Left hindlimb (tissue), 1 donor: ENCODE measurements at places on chromosomes 12 and 14.

GRCh38 chr12:7122811-7123769, 5.6 kb downstream of the RBP5 start:
- DNase-seq, result no peak

DNA sequence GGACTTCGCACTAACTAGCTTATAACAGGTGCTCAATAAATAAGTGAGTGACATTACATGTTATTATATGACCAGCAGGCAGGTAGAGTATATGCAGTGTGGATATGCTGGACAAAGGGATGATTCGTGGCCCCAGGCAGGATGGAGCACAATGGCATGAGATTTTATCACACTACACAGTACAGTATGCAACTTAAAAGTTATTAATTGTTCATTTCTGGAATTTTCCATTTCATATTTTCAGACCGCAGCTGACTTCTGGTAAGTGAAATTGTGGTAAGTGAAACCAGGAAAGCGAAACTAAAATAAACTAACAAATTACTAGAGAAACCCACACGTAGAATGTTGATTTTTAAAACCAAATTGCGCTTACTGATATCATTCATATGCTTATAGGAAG, 3.3 kb downstream of the PARP11 start:
- DNase-seq, result no peak

GRCh38 chr12:7143564-7143963, 13.4 kb downstream of the CLSTN3 start:
- DNase-seq, result no peak

GRCh38 chr14:89013098-89013504, 188.7 kb downstream of the TTC8 start:
- DNase-seq, result no peak

DNA sequence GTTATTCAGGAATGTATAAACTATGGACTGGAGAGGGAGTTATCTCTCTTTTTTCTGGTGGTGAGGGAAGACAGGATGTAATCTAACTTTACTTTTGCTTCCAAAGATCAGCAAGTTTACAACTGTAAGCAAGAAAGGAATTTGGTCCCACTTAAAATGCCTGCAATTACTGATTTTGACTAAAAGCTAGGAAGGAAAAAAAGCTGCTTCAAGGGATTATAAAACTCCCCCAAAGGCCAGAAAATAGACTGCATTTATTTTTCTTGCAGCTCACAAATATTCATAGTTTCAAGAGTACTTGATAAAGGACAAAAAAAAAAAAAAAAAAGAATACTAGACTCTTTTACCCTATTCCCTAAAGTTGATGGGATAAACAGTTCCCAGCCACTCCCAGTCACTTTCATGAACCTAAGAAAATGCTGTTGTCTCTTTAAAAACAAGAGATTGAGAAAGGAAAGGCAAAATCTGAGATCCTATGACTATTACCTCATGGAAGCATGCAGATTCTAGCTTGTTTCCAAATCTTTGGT, 128.7 kb upstream of the BMP4 start:
- DNase-seq, result no peak

- DNase-seq, result no peak
Observed at GRCh38 chr12:58765653-58766512, 154.4 kb downstream of the LRIG3 start.

- no peak for DNase-seq
Observed at GRCh38 chr12:4786795-4787194, 66.6 kb downstream of the GALNT8 start.

DNA sequence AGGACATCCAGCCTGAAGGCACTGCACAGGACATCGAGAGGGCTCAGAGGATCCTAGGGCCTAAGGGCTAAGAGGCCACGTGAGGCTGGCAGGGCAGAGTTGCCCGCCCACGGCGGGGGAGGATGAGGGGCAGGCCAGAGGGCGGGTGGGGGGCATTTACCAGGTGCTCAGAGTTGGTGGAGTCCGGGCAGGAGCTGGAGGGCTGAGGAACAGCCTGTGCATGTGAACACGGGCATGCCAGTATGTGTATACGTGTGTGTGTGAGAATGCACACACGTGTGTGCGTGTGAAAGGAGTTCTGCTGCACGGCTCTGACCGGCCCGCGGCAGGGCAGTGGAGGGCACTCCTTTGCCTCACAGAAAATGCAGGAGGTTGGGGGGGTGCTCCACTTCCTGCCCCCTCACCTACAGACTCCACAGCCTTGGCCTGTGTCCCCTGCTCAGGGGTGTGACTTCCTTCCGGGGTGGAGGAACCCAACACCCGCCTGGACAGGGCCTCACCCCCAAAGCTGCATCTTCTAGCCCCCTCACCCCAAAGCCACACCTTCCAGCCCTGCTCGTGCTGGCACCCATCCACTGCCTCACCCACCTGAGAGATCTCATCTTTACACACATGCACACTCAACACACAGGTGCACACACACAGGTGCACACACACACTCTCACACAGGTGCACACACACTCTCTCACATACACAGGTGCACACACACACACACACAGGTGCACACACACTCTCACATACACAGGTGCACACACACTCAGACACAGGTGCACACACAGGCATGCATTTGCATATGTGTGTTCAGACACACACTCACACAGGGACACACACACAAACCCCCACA, 11.8 kb upstream of the GPR132 start:
- DNase-seq, result peak; percentile 35

- no peak for DNase-seq
Observed at GRCh38 chr12:12028668-12029402, 41.9 kb upstream of the BCL2L14 start.

DNA sequence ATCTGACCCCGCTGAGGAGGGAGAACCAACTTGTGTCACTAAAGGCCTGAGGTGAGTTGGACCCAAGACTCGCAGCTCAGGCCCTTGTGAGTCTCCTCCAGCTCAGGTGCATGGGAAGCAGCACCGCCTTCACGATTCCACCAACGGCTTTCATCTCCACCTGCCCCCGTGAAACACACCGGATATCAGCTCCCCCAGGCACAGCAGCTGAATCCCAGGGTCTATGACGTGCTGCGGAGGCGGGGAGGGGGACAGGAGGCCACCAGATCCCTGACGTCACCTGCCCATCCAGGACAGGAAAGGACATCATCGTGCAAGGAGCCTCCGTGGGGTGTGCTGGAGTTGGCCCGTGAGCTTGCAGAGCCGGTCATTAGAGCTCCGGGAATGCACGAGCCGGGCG, 18.5 kb upstream of the SFSWAP start:
- DNase-seq, result no peak

GRCh38 chr12:52125476-52125900, 46.0 kb downstream of the SMIM41 start:
- DNase-seq, result no peak

DNA sequence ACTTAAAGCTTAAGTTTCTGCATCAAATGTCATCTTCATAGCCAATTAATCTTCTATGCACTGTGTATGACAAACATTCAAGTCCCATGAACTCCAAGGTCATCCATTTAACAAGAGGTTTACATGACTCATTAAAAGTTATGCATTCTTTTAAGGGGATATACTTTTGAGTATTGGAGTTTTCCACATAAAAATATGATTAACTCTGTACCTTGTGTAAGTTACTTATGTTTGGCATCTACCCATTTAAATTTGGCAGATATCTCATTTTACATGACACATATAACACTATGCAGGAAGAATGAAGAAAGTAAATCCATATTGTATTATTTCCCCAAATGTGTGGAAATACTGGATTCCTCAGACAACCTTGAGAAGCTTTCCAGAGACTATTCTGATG, 240.2 kb downstream of the PAX9 start:
- DNase-seq, result no peak

- no peak for DNase-seq
Observed at GRCh38 chr14:30193845-30194501, 266.3 kb upstream of the PRKD1 start.

DNA sequence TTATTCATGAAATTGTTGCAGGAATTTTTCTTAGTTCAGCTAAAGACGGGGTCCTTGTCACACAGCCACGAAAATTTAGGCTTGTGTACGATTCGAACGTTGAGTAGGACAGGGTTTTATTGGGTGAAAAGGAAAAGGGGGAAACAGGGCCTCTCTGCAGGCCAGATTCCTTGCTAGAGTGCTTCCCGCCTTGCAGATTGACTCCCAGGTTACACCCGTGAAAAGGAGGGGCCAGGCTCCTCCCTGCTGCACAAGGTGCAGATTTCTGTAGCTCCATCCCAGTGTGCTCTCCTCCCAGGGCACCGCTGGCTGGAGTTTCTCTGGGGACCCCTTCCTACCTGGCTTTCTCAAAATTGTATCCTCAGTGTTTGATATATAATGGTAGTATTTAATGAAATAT, 221.5 kb downstream of the ERC1 start:
- DNase-seq, result no peak

GRCh38 chr12:25914551-25914950, 43.9 kb upstream of the RASSF8 start:
- DNase-seq, result no peak

DNA sequence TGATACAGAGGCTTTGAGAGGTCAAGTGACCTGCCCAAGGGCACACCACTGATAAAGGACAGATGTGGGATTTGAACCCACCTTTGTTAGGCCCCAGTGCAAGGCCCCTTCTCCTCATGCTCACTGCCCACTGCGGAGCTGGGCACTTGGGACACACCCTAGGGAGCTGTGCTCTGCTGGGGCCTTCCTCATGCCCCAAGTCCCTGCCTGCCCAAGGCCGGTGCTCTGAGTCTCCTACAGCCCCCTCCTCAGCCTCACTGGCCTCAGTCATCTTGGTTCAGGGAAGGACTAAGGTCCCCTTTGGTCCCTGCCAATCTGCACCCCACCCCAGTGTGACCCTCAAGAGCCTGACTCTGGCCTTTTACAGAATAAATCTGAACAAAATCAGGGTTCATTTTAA, 7.9 kb upstream of the OAS3 start:
- no peak for DNase-seq

DNA sequence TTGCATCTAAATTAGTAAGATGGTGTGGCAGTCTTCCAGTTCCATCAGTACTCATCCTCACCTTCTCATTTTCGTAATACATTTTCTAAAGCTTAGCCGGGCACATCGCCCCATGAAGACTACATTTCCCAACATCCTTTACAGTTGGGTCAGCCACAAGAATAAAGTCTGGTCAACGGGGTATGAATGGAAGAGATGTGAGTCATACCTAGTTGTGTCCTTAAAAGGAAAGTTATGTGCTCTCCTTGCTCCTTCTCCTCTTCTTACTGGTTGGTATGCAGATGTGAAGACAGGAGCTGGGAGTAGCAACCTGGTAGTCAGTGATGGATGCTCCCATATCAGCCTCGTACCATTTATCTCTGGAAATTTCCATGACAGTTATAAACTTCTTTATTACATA, 35.9 kb upstream of the EGLN3 start:
- DNase-seq, result no peak

GRCh38 chr12:116818948-116819832, 62.1 kb downstream of the HRK start:
- peak; percentile 93 for DNase-seq

GRCh38 chr12:2855546-2855945, 1.3 kb downstream of the TEX52 start:
- no peak for DNase-seq

GRCh38 chr14:96705422-96706092, 91.6 kb upstream of the VRK1 start:
- no peak for DNase-seq

- DNase-seq, result no peak
Observed at GRCh38 chr14:36791402-36791801, 129.7 kb downstream of the PAX9 start.

DNA sequence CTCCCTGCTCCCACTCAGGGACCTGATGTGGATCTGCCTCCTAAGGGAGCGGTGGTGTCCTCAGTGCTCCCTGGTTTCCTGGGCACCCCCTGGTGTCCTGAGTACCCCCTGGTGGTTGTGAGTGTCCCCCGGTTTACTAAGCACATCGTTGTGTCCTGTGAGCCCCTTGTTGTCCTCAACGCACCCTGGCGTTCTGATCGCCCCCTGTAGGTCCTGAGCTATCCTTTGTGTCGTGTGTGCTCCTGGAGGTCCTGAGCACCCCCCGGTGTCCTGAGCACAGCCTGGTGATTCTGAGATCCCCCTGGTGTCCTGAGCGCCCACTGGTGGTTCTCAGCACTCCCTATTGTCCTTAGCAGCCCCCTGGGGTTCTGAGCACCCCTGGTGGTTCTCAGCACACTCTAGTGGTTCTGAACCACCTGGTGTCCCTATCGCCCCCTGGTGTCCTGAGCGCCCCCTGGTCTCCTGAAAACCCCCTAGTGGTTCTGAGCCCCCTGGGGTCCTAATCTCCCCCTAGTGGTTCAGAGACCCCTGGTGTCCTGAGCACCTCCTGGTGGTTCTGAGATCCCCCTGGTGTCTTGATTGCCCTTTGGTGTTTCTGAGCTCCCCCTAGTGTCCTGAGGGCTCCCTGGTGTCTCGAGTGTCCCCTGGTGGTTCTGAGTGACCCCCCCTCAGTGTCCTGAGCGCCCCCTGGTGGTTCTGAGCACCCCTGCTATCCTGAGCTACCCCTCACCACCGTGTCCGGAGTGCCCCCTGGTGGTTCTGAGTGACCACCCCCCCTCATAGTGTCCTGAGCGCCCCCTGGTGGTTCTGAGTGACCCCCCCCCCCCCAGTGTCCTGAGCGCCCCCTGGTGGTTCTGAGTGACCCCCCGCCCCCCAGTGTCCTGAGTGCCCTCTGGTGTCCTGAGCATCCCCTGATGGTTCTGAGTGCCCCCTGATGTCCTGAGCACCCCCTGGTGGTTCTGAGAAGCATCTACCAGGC, 615.1 kb downstream of the TMEM121 start:
- DNase-seq, result no peak

DNA sequence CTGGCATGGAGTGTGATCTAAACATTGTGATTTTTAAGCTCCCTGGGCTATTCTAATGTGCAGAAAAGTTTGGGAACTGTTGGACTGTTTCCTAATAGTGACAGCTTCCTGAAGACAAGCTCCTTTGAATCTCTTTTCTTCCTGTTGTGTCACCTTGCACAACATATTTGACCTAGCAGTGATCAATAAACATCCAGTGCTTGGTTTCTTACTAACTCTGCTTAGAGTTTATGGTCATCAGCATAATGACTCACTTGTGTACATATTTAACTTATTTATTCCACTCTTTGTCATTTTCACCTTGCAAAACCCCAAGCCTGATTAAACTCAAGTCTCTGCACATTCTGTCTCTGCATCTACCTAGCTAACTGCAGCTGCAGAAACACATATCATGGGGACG, 27.3 kb upstream of the TBC1D30 start:
- no peak for DNase-seq
